Memory B cell (primary cell): ENCODE measurements at places on chromosomes 16 and 17.

DNA sequence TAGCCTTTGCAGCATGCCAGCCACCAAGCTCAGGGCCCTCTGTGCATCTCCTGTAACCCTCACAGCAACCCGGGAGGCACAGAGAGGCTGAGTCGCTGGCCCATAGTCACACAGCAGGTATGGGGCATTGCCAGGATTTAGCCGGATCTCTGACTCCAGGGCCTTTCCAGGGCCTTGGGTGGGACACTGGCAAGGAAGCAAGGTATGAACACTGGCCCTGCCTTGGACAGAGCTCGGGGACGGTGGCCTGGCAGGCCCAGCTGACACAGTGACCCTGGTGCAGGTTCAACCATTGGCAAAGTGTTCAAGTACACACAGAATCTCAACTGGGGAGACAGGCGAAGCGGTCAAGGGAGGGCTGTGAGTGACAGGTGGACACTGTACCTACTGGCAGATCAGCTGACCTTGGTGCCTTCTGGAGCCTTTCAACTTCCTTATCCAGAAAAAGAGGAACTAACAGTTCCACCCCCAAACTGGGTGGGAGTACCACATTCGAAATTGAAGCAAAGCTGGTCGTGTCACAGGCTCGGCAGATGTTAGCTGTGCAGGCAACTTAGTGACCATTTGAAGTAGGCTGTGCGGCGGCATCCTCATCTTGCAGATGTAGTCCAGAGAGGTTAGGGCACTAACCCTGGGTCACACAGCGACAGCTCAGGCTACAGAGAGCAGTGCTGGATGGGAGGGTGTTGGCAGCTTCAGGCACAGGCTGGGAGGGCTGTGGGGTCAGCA is 287.4 kb downstream of the SEC14L1 start:
- no peak for DNase-seq

DNA sequence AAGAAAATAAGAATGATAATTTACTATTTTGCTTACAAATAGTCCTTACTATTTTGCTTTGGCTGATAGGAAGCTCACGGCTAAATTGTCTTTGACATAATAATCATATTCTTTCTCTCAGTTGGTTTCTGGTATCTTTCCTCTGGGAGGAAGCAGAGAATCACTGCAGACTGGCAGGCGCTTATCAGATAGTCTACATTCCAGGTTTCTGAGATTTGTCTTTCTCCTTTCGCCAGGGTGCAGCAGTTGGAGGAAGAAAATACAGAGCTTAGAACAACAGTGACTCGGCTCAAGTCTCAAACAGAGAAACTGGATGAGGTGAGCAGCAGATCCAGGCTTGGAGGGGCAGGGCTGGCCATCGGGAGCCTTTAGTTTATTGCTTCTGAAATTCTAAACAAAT is 136.1 kb downstream of the RAB11FIP4 start:
- DNase-seq, result no peak

DNA sequence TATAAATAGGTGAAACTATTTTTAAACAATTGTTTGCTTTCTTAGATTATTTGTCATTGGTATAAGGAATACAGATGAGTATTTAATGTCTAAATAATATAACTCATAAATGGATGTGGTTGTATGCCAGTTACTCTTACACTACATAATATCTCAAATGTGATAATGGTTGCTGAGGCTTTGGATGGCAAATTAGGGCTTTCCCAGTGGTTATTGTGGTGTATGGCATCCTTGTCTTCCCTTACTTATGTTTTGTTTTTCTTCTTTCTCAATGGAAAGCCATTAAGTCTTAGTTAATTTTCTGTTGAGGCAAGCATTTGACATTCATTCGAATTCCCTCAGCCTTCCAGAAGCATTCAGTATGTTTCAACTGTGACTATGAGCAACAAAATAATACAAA is 10.5 kb downstream of the OMG start:
- DNase-seq, result no peak

GRCh38 chr16:51048544-51048943 is 102.5 kb downstream of the SALL1 start:
- no peak for DNase-seq

DNA sequence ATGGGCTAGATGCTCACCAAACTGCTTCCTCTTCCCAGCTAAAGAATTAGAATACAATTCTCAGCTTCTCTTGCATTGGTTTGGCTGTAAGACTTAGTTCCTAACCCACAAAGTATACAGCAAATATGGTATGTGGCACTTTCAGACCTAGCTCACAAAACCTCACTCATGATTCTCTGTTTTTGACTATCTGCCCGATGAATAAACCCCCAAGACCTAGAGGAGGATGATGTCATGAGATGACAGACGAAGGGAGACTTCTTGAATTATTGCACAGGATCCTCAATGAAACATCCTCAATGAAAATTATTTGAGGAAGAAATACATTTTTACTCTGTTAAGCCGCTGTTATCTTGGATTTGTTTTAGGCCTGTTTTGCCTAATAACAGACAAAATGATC is 14.3 kb downstream of the CNOT1 start:
- DNase-seq, result no peak

GRCh38 chr17:74147056-74147835 is 56.2 kb upstream of the RPL38 start:
- no peak for DNase-seq

DNA sequence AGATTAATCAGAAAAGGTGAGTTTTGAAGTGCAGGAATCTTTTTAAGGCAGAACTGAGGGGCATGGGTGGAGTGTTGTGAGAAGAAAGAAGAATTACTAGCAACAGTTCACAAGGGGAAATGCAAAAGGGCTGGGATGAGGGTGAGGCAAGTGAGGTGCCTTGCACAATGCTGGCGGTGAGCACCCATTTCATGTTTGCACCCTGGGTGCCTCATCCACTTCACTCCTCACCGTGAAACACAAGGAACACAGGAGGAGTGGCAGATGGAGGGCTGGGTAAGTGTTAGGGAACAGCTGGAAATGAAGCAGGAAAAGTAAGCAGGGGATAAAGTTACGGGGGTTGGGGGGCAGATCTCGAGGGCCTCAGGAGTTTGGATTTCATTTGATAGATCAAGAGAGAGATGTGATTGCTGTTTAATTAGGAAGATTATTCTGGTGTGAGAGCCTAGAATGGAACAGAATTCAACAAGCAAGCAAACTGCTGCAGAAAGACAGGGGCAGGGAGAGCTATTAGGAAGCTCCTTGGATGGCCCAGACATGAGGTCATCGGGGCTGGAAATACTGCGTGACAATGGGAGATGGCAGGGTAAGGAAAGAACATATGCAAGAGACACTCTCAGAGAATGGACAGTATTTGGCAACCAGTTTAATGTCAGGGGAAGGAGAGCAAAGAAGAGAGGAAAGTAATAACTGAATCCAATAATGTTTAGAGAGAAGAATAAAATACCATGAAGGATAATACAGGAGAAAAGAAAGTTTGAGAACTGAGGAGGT is 8.3 kb upstream of the HEATR6 start:
- no peak for DNase-seq

DNA sequence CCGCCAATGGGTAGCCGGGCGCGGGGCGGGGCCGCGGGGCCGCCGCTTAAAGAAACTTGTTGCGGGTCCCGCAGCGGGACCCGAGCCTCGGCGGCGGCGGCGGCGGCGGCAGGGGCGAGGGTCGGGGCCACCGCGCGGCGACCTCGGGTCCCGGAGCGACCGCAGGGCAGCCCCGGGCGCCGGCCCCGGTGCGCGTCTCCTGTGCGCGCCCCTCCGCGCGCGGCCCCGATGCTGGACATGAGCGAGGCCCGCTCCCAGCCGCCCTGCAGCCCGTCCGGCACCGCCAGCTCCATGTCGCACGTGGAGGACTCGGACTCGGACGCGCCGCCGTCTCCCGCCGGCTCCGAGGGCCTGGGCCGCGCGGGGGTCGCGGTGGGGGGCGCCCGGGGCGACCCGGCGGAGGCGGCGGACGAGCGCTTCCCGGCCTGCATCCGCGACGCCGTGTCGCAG is at the start of gene SOX8:
TSS of gene SOX8 (plus strand) at position 76 of the 450 bp plus-strand sequence. CDS start at position 229, 153 bp downstream.
- no peak for DNase-seq
